ENCODE measurements at places on chromosomes 2 and 18. TPM values are rescaled to one million over a fixed set of nuclear protein-coding genes. Genes with fewer than 3 reads are reported as not detected.

- DNase-seq, result no peak
- no peak overlapping the region for H3K27ac ChIP-seq
- no peaks in the 10 kb centered on the region for H3K4me1 ChIP-seq
- H3K4me3 ChIP-seq, result no peak overlapping the region
Observed at GRCh38 chr2:12463189-12463588, 253.5 kb upstream of the TRIB2 start.

- peaks cover 15% of the 10 kb centered on the region for H3K4me1 ChIP-seq
- H3K27ac ChIP-seq, result no peak overlapping the region
- H3K27me3 ChIP-seq, result no peaks in the 10 kb centered on the region
- H3K36me3 ChIP-seq, result no peaks in the 10 kb centered on the region
- DNase-seq, result no peak
Observed at GRCh38 chr2:108632332-108633160, 86.7 kb upstream of the RANBP2 start.

DNA sequence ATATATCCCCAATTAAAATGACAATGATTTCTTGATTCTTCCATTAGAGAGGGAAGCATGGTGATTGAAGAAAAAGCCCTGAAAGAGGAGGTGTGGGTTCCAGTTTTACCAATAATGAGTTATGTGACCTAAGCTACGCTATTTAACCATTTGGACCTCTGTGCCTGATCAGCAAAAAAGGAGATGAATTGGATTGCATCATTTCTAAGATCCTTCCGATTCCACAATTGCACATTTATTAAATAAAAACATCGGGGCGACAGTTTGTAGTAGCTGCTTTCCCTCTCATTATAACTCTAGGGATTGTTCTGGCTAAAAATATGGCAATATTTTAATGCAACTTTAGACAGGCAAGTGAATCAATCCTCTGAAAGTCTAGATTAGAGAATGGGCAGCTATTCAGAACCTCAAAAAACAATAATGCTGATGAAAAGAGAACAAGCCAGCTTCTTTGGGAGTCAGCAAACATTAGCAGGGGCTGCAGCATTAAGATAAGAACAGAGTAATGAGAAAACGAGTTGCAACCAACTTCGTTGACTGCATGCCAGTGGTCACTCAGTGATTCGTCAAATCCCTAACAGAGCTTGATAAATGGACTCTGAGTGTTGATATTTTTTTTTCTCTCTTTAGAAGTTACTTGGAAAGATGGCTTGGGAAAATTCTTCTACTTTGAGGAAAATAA is 301.2 kb downstream of the AGPS start:
- no peak overlapping the region for H3K4me3 ChIP-seq
- no peaks in the 10 kb centered on the region for H3K36me3 ChIP-seq
- no peaks in the 10 kb centered on the region for H3K4me1 ChIP-seq
- H3K27ac ChIP-seq, result no peak overlapping the region
- no peak for DNase-seq

DNA sequence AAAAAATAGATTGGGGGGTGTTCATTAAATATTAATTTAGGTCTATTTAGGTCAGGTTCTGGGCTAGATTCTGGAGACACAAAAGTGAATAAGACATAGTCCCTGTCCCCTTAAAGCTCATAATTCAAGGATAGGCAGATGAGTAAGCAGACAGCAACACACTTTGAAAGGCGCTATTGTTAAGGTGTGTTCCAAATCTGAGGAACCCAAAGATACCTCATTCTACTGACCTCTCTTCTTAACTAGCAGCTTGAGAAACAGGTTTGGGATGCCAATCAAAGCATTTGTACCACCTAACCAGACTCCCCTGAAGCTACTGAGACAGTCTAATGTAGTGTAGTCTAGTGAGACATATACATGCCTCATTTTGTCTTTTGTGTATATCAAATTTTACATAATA is 34.8 kb downstream of the SEMA4F start:
- H3K27ac ChIP-seq, result no peak overlapping the region
- H3K4me1 ChIP-seq, result no peaks in the 10 kb centered on the region
- H3K36me3 ChIP-seq, result no peaks in the 10 kb centered on the region
- no peak for DNase-seq

GRCh38 chr2:1869987-1870386 is 125.7 kb upstream of the PXDN start:
- no peak for DNase-seq
- H3K4me3 ChIP-seq, result no peak overlapping the region
- peaks cover 58% of the 10 kb centered on the region for H3K27me3 ChIP-seq
- H3K36me3 ChIP-seq, result no peaks in the 10 kb centered on the region
- no peak overlapping the region for H3K27ac ChIP-seq

- no peak for DNase-seq
- H3K27ac ChIP-seq, result no peak overlapping the region
- H3K27me3 ChIP-seq, result no peaks in the 10 kb centered on the region
Observed at GRCh38 chr2:43376523-43377198, 150.3 kb upstream of the ZFP36L2 start.

GRCh38 chr2:85433511-85434089 is 15.1 kb downstream of the SH2D6 start:
- no peak overlapping the region for H3K4me3 ChIP-seq
- no peaks in the 10 kb centered on the region for H3K36me3 ChIP-seq
- DNase-seq, result peak; percentile 72
- H3K27me3 ChIP-seq, result no peaks in the 10 kb centered on the region

DNA sequence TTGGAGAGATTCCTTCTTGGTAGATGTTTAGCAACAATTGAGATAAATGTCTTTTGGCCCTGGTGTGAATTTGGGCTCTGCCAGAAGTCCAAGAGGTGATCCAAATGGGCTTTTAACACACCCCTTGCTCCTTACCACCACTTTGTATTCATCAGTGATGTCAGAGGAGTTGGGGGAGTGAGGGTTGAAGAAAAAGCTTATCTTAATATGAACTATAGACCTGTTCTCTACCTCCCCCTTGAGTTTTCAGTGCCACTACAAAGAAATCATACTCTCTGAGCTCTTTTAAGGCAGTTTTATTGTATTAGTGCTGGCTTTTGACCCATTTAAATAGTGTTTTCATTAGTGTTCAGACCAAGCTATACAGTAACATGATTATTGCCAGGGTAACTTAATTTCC is 229.1 kb downstream of the PHLPP1 start:
- no peak for DNase-seq
- no peaks in the 10 kb centered on the region for H3K36me3 ChIP-seq
- no peak overlapping the region for H3K4me3 ChIP-seq
- no peak overlapping the region for H3K27ac ChIP-seq

GRCh38 chr18:78786776-78787175 is 192.8 kb upstream of the SALL3 start:
- H3K4me1 ChIP-seq, result no peaks in the 10 kb centered on the region
- no peaks in the 10 kb centered on the region for H3K27me3 ChIP-seq
- no peaks in the 10 kb centered on the region for H3K36me3 ChIP-seq
- H3K4me3 ChIP-seq, result no peak overlapping the region
- DNase-seq, result no peak

DNA sequence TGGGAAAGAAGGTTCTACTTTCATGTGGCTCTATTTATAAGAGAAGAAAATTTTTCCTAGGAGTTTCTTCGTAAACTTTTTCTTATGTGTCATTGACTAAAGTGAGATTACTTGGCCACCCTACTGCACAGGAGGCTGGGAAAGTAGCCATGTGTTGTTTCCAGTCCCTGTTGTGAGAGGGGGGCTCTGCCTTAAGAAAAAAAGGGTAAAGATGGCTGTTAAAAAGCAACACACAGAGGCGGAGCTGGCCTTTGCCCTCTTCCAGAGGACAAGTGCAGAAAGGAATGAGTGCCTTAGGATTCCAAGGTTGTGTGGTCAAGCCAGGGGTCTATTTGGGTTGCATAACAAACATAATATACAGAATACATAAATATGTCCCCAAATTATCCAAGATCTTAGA is 230.0 kb upstream of the CXCR4 start:
- H3K36me3 ChIP-seq, result no peaks in the 10 kb centered on the region
- H3K4me3 ChIP-seq, result no peak overlapping the region
- no peaks in the 10 kb centered on the region for H3K27me3 ChIP-seq
- H3K27ac ChIP-seq, result no peak overlapping the region
- no peaks in the 10 kb centered on the region for H3K4me1 ChIP-seq

GRCh38 chr18:69897397-69898108 is 50.1 kb downstream of the CD226 start:
- H3K27ac ChIP-seq, result no peak overlapping the region
- DNase-seq, result no peak
- no peak overlapping the region for H3K4me3 ChIP-seq
- H3K27me3 ChIP-seq, result no peaks in the 10 kb centered on the region
- no peaks in the 10 kb centered on the region for H3K36me3 ChIP-seq

Gene LRRC30
- total RNA-seq, result not detected

Gene COL6A3
- total RNA-seq, result 907 TPM

Gene NPPC
- not detected for total RNA-seq

Gene KCNJ3
- total RNA-seq, result under 0.01 TPM

Gene FAM161A
- 4.0 TPM for total RNA-seq
